Astrocyte of the hippocampus (primary cell): ENCODE measurements at places on chromosomes 4 and X.

DNA sequence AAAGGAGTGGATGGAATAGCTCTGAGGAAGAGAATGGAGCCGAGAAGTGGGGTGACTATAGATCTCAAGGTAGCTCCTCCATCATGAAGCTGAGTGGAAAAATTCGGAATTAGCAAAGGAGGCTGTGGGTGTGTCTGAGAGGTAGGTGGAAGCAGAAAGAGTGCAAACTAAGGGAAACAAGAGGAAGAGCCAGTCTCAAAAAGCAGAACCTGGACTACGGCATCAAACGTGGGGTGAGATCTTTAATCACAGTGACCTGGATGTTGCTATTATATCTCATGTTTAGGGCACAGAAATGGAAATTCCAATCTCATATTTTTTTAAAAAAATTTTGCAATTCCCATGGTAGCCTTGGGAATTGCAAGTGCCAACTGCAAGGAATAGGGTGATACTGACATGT, 162.5 kb upstream of the RASGEF1B start:
- no peak for DNase-seq

DNA sequence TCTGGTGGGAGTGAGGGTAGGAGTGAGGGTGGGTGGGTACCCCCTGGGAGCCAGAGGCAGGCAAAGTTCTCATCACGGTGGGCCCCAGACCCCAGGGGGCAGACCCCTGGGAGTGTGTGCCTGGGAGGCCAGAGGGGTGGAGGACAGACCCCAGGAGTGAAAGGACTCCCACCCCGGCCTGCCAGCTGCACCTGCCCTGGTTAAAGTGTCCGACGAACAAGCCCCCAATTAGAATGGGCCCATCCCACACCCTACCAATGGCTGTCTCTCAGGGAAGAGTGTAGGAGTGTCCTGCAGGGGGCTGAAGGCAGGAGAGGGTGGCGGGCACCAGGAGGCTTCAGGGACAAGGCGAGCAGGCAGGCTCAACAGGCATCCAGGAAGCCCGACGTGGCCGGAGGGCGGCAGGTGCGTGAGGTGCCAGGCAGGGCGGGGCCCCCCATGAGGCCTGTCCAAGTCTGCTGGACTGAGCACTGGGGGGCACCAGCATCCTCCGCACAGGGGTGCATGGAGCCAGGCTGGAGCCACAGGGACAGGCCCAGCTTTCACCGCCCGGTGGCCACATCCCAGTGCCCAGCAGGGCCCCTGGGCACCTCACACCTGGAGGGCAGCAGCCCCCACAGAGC, 8.7 kb downstream of the PDE6B start:
- no peak for DNase-seq

DNA sequence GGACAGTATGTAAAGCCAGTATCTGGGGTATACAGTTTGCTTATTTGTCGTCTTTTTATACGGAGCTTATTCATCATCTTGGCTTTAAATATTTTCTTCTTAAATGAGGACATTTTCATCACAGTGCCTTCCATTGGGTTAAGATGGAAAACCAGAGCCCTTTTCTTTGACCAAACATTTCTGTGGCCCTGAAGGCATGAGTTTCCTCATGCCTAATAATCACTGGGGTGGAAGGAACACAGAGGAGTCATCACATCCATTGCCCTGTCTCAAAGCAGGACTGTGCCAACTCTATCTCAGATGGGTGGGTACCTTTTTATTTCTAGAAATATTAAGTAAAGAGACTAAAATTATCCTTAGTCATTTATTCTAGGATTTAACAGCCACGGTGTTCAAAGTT, 40.0 kb downstream of the CHRDL1 start:
- peak; percentile 80 for DNase-seq

DNA sequence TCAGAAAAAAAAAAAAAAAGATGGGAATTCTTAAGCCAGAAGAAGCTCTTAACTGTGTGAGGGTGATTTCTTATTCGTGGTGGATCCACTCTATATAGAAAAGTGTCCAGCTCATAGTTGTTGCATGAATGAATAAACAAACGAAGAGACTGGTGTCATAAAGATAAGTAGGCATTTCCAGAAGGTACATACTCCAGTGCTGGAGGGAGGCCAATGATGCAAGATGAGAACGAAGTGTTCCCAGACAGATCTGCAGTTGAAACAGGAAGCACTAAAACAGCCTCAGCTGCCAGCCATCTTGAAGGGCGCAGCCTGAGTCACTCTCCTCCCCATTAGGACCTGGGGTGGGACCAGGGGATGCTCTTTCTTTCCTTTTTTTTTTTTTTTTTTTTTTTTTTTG, 47.4 kb upstream of the HOPX start:
- peak; percentile 71 for DNase-seq

GRCh38 chr4:182929296-182929695, 12.1 kb upstream of the DCTD start:
- peak; percentile 75 for DNase-seq

DNA sequence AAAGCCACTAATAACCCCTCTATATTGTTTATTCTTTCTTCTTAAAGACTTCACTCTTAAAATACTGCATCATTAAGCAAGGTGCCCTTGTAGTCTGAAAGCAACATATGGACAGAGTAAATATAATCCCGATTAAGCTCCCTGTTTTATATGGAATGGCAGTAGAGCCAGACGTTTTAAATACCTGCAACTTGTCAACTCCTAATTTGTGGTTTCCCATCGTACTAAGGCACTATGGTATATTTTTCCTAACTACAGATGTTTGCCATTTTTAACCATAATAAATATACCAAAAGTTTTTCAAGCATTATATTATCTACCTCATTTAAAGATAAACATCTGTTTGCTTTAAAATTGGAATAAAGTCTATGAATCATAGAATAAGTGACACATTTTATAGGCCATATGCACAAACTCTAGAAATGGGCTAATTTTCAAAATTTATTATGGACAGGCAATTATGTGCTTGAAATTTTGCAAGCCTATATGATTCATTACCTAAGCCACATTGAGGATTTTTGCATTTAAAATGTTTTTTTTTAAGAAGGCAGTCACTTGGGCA, 194.6 kb downstream of the FRMPD4 start:
- DNase-seq = no peak

- DNase-seq = no peak
Observed at GRCh38 chr4:107988763-107989035, 990 bp upstream of the HADH start.

GRCh38 chr4:141331534-141332358, 111.1 kb downstream of the ZNF330 start:
- no peak for DNase-seq

DNA sequence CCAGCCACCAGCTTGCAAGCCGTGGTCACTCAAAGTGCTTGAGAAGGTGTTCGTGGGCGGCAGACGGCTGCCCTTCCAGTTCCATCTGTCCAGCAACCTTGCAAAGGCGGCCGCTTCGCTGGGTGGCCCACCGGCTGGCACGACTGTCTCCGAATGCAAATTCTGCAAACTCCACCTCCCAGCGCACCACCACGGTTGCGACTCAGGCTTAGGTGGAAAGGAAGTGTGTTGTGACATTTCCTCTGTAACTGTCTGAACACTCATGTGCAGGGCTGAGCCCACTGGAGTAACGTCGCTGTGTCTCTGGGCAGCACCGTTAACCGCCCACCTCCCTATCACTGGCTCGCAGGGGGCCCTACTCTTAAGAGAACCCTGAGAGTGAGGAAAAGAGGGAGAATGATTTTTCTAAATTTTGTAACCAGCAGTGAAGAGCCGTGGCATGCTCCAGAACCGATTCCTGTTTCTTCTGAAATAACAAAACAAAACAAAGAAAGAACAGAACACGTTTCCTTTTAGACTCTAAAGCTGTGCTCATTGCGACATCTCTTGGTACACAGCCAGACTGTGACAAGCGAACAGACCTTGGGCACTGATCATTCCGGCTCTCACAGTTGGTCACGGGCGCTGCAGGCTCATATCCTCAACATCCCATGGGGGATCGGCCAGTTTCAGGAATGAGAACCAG, at the start of gene P2RY8:
Gene P2RY8, minus strand, starts transcription at position 155 of the 685 bp plus-strand sequence. CDS start 70,627 bp downstream, outside the sequence.
- DNase-seq = no peak

DNA sequence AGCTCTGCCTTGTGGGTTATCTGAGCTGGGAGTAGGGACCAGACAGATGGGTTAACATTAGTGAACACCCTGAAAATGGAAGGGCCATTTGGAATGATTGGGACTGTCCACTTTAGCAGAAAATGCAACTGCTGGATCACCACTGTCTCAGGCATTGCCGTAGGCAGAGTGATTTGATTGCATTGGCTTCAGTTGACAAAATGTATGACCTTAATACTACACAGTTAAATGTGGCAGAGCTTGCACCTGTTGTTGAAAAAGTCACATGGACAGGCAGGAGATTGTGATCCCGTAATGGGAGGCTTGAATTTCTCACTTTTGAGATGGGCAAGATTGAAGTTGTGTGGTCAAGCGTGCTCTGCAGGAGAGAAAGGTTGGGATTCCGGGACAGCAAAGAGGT, 166.5 kb upstream of the PUDP start:
- DNase-seq = no peak
